NCI-H1048 (cell line): ENCODE measurements at places on chromosomes 16 and 17.

GRCh38 chr17:350706-351448 lies 1.7 kb downstream of the RPH3AL start:
- no peak for DNase-seq

DNA sequence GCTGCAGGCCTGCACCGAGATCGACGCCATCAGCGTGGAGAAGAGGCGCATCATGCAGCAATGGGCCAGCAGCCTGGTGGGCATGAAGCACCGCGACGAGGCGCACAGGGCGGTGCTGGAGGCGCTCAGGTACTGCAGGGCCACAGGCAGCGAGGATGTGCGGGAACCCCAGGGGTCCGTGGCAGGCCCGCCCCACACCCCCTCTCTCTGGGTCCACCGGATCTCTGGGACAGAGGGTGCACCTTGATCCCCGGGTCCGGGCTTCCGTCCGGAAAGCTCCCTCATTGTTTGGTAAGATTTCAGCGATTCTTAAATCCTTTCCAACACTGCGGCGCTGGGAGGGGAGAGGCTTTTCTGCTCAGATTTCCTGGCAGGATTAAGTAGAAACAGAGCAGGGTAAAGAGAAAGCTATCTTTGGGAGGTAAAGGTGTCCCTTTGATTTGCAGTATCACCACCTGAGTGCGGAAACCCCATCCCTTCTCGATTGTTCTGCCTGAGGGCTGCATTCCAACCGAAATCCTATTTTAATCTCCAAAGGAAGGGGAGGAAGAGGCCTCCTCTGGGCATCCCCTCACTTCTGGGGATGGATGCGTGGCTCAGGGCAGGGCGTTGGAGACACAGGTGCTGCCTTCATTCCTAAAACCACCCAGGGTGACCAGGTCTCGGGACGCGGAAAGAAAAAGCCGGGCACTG lies 29.2 kb downstream of the CCDC40 start:
- DNase-seq: no peak

GRCh38 chr17:67531291-67531690 lies 154.2 kb downstream of the PITPNC1 start:
- DNase-seq: no peak

DNA sequence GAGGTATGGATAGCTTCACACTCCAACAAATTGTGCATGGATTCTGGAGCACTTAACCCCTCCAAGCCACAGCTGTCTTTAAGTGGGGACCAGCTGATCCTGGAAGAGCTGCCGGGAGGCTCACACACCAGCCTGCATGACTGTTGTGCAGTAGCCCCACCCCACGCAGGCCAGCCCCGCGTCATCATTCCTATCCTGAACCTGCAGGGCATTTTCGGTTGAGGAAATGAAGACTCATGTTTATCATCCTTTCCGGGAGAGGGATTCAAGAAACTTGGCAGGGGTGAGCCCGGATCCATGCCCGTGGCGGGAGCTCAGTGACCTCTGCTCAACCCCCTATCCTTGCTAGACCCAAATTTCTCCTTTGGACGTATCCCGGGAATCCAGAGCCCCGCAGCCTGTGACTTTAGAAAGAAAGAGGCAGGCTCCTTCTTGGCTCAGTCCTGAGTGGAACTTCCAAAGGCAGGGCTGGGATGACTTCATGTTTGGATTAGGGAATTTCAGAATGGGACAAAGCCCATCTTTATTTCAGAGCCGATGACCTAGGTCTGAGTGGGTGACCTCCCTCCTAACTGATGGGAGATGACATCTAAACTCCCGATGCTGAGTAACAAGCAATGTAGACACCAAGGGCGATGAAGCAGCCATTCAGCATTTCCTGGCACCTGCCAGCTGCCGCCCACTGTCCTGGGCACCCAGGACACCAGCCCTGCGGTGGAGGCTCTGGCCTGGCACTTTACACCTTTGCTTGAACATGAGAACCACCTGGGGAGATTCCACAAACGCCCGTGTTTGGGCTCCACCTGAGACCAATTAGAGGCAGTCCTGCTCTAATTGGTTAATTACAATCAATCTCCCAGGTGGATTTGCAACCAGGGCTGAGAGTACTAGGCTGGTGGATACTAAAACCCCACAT lies 43.3 kb upstream of the CMIP start:
- no peak for DNase-seq

DNA sequence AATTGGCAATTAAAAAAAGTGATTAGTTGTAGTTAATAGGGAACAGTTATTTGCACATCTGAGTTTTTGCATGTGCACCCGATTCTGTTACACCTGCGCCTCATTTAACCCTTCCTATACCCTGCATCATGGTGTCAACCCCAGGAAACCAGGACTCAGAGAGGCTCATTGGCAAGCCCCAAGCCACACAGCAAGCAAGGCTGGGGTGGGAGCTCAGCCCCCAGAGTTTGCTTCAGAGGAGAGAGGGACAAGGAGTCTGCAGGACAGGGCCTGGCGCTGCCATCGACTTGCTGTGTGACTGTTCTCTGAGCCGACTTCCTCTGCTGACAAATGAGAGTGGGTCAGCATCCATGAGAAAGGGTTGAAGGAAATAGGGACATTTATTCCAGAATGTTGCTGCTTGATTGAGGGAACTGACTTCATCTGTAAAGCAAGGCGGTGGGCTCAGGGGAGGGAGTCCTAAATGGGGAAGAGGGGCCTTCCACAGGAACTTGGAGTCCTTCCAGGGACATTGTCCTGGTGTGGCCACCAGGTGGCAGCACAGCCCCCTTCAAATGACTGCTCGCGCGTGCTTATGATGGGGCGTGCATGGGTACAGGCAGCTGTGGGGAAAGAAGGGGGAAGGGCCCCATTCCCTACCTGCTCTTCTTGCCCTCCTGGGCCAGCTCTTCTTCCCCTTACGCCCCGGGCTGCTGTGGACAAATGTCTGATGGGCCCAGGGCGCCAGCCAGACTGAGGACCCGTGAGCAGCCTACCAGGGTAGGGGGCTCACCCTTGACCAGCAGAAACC lies 51.6 kb downstream of the NT5M start:
- peak; percentile 36 for DNase-seq

GRCh38 chr17:51372345-51373004 lies 112.1 kb downstream of the UTP18 start:
- no peak for DNase-seq

- DNase-seq: no peak
Observed at GRCh38 chr17:4541328-4542002, 13.7 kb downstream of the MYBBP1A start.

DNA sequence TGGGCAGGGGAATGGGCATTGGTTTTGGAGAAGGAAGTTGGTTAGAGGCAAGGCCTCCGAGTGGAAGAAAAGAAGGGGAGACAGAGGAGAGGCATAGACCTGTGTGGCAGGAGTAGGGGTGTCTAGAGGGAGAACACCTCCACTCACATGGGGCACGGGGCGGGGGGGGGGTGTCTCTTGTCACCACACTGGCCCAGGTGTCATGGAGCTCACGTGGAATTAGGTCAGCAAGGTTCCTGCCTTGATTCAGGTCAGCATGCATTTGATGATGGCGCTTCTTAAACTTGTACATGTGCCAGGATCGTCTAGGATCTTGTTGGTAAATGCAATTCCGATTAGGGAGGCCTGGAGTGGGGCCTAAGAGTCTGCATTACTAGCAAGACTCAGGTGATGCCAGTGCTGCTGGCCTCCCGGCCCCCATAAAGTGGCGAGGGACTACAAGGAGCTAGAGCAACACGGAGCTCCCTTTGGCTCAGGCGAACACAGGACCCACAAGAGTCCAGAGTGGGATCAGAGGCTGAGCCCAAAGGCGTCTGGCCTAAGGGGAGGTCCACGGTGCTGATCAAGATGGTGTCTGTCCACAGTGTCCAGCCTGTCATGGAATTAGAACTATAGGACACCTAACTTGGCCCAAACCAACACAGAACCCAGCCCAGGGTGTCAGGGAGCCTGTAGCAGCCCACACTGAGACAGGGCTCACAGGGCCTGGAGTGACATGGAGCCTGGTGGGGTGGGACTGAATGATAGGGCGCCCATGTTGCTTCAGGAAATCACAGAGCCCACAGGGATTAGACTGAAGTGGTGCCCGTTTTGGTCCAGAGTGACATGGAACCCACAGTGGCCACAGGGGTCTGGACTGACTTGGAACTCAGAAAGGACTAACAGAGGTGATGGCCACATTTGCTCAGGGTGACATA lies 16.7 kb downstream of the EPOP start:
- DNase-seq: no peak

GRCh38 chr16:1149101-1149636 lies 3.7 kb upstream of the CACNA1H start:
- DNase-seq: no peak

- DNase-seq: no peak
Observed at GRCh38 chr16:78390508-78391324, 291.3 kb downstream of the WWOX start.

GRCh38 chr16:17412221-17412620 lies 58.5 kb downstream of the XYLT1 start:
- no peak for DNase-seq

GRCh38 chr16:81621496-81621895 lies 157.6 kb upstream of the PLCG2 start:
- no peak for DNase-seq
